ENCODE measurements at places on chromosomes 11 and 22.
A peak's percentile ranks its signal among the peaks of the same experiment; 100 is the strongest.

DNA sequence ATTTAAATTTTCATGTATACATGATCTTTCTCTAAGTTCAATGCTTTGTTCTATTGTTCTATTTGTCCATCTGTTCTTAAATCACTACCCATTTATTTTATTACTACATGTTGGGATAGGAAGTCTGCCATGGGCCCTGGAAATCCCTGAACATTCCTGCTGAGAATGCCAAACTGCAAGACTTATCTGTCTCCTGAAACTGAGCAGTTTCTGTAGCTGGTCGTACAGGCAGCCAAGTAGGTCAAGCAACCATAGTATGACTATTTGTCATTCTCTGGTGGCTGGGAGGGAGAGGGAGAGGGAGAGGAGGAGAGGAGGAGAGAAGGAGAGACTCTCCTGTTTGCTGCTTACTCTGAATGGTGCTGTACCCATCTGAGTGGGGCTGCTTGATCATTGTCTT, 82.8 kb upstream of the SNX19 start:
- no peak for DNase-seq

GRCh38 chr11:83221694-83222093, 28.2 kb downstream of the ANKRD42 start:
- DNase-seq = no peak

DNA sequence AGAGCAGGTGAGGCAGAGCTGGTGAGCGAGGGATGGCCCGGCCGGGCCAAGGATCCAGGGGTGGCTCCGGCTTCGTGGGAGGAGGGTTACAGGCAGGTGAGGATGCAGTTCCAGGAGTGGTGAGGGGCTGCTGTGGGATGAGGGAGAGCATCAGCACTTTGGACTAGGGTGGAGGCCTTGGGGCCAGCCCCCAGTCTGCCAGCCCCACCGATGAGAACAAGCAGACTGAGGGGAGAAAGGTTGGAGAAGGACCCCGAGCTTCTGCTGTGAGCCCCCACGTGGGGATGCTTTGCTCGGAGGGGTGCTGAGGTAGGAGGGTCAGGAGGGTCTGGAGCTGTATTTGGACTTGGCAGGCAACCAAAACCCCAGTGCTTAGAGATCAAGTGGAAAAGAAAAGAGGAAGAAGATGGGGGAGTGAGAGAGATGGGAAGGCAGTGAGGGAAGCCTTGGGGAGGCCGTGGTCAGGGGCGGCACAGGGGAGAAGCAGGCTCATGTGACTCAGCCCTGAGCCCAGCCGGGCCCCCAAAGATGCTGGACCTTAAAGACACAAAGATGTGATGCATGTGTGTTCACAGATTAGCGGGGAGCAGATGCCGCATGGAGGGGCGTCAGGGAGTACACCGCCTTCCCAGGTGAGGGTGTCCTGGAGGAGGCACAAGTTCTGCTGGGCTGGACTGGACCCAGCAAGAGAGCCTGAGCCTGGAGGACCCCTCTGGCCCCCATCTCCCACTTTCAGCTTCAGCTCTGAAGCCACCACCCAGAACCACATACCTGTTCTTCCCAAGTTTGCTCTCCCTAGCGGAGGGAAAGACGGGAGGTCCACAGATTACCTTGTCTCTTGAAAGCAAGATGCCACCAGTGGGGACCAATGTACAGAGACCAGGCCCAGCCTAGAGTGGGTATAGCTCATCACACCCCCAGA, 91.3 kb downstream of the CDKN1C start:
- DNase-seq = no peak

DNA sequence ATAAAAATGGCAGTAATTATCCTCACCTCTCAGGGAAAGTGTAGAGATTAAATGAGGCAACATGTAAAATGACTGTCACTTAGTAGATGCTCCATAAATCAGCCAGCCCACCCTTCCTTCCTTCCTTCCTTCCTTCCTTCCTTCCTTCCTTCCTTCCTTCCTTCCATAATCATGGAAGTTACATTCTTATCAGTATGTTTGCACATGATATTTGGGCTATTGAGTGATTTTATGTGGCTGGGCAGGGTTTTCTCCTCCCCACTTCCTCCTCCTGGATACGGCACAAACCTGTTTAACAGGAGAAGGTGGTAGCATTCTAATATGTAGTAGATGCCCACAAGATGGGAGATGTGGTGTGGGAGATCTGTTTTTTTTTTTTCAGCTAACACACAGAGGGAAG, 11.9 kb downstream of the LYVE1 start:
- no peak for DNase-seq

DNA sequence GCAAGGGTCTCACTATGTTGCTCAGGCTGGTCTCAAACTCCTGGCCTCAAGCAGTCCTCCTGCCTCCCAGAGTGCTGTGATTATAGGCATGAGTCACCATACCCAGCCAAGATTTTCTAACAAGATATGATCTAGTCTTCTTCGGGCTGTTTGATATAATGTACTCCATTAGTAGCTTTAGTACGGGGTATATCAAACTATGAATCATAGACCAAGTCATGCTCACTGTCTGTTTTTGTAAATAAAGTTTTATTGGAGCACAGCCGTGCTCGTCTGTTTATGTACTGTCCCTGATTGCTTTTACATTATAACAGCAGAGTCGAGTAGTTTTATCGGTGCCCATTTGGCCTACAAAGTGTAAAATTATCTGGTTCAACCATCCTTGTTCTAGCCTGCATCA, 43.9 kb upstream of the GRIK4 start:
- no peak for DNase-seq

DNA sequence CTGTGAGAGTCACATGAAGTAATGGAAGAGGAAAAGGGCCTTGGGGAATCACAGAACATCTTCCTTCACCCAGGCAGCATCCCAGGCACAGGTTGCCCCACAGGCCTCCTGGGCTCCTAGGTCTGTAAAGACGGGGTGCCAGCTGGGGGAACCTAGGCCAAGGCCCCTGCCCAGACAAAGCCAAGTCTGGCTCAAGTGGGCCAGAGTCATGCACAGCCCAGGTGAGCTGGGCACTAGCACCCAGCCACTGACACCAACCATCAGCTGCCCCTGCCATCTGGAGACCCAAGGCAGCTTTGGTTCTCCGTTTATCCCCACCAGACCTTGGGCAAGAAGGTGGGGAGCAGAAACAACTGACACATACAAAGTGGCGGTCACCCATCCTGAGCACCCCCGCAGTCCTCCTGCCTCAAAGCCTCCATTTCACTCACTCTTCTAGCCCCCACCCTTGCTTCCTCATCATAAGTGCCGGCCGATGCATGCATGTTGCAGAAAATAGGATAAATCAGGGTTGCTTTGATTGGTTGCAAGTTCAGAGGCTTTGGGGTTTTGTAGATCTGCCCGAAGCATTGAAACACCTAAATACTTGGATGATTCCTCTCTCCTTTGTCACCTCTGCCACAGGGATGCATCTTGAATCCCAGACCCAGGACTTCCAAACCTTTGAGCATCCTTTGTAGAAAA, 26.5 kb upstream of the TMPRSS4 start:
- DNase-seq = no peak

GRCh38 chr11:74680703-74681531, 50.3 kb downstream of the CHRDL2 start:
- DNase-seq = no peak

- DNase-seq = no peak
Observed at GRCh38 chr11:74505911-74506310, 12.4 kb upstream of the LIPT2 start.

- DNase-seq = peak; percentile 84
Observed at GRCh38 chr11:64305691-64306562, 603 bp downstream of the ESRRA start.

- DNase-seq = no peak
Observed at GRCh38 chr11:107882095-107882820, 23.7 kb upstream of the SLC35F2 start.

GRCh38 chr11:30257058-30257457, 26.2 kb downstream of the FSHB start:
- no peak for DNase-seq

GRCh38 chr11:65159012-65159411, 11.0 kb upstream of the SPDYC start:
- no peak for DNase-seq

DNA sequence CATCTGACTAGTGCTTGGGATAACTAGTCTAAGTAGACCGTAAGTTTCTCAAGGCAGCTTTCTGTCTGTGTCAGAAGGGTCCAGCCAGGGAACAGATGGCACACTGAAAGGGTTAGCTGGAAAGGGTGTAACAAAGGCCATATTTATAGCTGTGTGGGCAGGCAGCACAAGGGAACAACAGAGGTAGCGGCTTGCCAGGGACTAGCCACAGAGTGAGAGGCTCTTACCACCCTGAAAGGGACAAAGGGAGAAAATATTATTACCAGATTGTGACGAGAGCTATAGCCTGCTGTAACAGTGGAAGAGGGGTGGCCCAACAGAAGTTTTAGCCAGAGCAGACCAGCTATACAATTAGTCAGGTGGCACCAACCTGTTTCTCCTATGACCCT, 129.4 kb downstream of the CCDC34 start:
- no peak for DNase-seq

- no peak for DNase-seq
Observed at GRCh38 chr11:134333946-134334345, 2.2 kb downstream of the GLB1L2 start.

DNA sequence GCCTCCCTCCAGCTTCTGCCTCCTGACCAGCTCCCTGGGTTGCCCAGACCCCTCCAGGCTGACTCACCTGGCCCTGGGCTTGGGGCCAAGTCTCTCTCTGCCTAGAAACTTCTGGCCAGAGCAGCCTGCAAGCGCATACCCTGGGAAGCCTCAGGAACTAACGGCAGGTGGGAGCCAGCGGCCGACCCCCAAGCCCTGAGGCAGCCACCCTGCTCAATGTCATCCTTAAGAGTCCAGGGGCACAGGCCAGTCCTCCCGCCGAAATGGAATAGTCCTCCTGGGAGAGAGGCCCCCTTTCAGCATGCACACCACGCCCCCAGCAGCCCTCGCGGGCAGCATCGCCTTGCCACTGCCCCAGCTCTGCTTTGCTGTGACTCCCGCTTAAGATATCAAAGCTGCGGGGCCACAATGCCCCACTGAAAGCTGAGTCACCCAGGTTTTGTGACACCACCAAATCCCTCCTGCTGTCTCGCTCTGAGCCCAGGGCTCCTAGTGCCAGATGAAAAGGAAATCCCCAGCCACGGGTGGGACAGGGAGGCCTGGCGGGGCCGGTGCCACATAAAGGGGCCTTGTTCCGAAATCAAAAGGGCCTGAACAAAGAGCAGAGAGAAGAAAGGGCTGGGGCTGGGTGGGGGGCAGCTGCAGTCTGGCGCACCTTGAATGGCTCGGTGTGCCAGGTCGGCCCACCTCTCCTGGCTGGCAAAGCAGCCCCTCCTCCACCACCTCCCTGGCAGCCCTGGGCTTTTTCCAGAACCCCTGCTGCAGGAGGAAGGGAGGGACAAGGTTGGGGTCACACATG, 21.4 kb upstream of the FGF3 start:
- DNase-seq = no peak

- DNase-seq = no peak
Observed at GRCh38 chr11:116275635-116276034, 497.2 kb downstream of the BUD13 start.

- no peak for DNase-seq
Observed at GRCh38 chr11:112889446-112889845, 71.8 kb upstream of the NCAM1 start.

- DNase-seq = peak; percentile 37
Observed at GRCh38 chr11:1706634-1707400, 9.8 kb downstream of the KRTAP5-6 start.

GRCh38 chr11:12822392-12823022, 148.3 kb downstream of the TEAD1 start:
- no peak for DNase-seq

GRCh38 chr11:59291228-59291627, 67.5 kb upstream of the OR5AN1 start:
- DNase-seq = no peak

DNA sequence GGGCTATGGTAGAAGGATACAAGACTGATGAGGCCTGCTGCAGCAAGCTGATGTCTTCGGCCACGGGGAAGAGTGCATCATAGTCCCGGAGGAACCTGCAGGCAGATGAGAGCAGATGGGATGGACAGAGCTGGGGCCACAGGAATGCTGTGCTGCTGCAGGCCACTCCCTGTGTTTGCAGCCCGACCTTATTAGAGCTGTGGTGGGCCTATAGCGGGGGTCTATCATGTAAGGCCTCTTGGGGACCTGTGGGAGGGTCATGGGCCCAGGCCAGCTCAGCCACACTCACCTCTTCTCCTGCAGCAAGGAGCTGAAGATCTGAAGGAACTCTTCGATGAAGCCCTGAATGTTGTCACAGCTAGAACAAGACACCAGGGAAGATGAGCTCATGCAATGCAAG, 31.9 kb downstream of the ASCC2 start:
- no peak for DNase-seq

DNA sequence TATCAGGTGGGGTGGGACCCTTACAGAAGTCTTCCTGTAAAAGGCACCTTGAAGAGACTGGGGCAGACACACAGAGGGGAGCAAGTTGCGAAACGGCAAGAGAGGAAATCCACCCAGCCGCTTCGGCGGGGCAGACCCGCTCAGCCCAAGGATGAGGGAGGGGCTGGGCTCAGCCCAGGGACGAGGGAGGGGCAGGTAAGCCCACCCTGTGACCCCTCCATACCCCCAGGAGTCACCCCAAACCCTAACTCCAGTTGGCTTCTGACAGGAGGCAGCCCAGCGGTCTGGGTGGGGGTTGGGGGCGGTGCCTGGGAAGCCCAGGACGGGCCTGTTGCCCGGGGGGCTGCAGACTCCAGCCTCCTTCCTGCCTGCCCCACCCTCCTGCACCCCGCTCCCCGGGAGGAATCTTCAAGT, 965 bp downstream of the OSBPL5 start:
- peak; percentile 6 for DNase-seq

GRCh38 chr11:22430141-22430541, 92.0 kb downstream of the SLC17A6 start:
- no peak for DNase-seq

GRCh38 chr22:36184433-36185025, 17.1 kb downstream of the APOL4 start:
- DNase-seq = no peak

DNA sequence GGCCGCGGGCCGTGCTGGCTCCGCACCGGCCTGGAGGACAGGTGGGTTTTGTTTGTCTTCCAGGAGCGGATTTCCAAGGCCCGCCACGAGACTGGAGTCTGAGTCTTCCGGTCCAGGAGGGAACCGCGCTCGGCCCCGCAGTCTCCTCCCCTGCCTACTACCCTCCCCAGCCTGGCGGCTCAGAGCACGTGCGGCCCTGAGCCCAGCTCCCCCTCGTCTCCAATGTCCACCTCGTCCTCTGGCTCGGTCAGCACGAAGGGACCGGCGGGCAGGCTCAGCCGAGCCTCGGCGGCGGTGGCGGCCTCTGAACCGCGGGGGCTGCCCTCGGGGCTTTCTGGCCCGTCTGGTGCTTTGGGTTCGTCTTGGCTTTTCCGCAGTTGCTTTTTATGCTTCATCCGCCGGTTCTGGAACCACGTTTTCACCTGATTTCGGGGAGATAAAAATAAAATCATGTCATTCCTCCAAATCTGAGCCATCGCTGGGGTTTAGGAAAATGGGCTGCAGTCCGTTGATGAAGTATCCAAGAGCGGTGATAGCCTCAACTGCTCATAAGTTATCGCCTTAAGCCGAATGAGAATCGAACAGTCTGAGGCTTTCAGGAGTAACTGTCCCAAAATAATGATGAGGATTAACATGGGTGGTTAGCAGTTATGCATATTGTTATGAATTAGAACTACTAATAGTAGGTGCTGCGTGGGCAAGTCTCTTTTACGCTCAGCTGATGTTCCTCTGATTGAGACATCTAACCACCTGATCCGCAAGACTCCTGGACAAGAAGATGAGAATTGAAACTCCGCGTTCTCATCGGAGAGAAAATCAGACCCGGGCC, 4.0 kb downstream of the BSX start:
- no peak for DNase-seq

Data from CD4-positive, alpha-beta T cell treated with Interleukin-6 for 4 hours (primary cell).